Stimulated activated CD8-positive, alpha-beta memory T cell treated with anti-CD3 and anti-CD28 coated beads, Interleukin-2, amount 100 ng/mL, for 48 hours (primary cell): ENCODE measurements at places on chromosomes 2 and 18.

GRCh38 chr2:207772081-207772843 lies 2.6 kb upstream of the FZD5 start:
- DNase-seq, result peak; percentile 13

DNA sequence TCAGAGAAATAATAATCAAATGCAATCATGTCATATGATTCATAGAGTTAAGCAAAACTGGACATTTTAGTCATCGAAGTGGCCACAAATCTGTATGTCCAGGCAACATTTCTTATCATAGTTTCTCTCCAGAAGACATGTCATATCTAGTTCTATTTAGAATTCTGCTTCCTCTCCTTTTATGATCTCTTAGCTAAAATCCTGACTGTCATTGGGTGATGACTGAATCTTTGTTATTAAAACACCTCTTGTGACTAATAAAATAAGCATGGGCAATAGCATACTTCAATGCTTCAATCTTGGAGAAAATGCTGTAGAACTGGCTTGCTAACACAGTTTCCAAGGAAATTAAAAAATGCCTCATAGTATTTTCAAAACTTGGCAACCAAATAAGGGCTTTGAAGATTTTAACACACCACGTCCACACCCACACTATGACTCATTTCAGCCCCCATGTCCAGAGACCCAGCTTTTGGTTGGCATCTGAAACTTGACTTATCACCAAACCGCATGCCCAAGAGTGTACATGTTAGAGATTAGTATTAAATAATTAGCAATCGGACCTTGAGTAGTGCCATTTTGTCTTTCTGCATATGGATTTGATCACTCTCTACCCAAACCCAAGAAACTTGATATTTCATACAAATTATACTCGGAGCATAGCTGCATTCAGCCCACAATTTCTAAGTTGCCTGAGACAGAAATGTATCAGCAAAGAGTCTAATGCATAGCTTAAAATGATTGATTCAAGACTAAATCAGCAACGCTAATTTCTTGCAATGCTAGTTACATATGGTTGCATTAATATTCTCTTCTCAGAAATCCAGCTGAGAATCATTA lies 106.5 kb upstream of the ETAA1 start:
- DNase-seq, result no peak

GRCh38 chr2:23453836-23454460 lies 69.0 kb downstream of the KLHL29 start:
- no peak for DNase-seq

GRCh38 chr18:1092228-1092627 lies 187.6 kb downstream of the ADCYAP1 start:
- DNase-seq, result no peak

- DNase-seq, result no peak
Measured at GRCh38 chr2:191838526-191838925, 8.4 kb downstream of the CAVIN2 start.

DNA sequence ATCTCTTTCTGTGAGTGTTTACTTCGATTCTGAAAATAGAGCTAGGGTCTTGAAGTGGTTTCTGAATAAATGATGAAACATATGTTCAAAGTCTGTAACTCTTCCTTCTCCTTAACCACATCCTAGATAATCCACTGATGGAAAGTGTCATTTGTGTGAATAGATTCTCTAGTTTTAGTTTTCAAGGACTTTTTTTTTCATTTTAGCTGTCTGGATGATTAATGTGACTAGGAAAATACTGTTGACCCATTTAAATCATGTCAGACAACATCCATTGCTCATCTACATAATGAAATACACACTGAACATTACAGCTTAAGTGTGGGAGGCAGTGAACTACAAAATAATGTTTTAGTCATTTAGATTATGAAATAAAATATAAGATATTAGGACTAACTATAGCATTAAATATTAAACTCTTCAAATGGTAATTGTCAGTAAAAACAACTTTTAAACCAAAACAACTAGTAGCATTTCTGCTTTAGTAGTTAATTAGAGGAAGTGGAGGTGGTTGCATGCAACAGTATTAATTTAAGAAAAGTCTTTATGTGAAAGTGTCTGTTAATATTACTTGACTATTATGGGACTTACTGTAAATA lies 39.1 kb upstream of the DLX1 start:
- no peak for DNase-seq

DNA sequence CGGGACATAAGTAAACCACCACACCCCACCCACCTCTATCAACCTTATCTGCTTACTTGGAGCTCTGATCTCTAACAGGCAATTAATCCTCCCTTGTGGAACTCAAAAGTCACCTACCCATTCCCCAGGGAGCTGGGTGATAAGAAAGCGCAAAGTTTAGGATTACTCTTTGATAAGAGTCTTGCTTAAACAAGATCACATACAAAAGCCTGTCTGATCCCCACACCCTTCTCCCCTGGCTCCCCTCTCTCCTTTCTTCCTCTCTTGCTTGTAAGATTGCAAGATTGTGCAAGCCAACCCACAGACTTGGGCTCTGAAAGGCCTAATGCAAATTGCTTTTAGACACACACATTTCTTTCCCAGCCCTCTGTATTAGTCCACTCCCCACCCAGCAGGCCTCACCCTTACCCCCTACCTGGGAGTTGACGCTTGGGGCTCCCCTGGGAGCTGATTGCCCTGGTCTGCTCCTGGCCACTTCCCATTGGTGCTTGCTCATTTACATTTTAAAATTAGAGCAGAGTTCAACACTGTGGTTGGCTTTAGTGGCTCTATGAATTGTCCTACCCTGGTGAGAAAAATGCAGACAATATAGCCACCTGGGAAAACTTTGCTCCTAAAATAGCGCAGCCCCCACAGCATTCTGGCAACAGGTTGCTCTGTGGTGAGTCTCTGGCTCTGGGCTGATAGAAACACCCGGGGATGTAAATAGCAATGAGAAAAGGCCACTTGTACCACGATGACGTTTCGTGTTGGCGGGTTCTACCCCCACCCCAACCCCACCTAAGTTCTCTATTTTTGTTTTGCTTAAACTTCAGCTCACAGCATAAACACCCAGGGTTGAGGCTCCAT lies 92.8 kb upstream of the MSH2 start:
- no peak for DNase-seq

GRCh38 chr2:28342081-28342967 lies 50.3 kb upstream of the FOSL2 start:
- no peak for DNase-seq

GRCh38 chr2:38168710-38169480 lies 92.9 kb upstream of the CYP1B1 start:
- no peak for DNase-seq

GRCh38 chr18:9765501-9765900 lies 57.4 kb downstream of the RAB31 start:
- DNase-seq, result no peak

DNA sequence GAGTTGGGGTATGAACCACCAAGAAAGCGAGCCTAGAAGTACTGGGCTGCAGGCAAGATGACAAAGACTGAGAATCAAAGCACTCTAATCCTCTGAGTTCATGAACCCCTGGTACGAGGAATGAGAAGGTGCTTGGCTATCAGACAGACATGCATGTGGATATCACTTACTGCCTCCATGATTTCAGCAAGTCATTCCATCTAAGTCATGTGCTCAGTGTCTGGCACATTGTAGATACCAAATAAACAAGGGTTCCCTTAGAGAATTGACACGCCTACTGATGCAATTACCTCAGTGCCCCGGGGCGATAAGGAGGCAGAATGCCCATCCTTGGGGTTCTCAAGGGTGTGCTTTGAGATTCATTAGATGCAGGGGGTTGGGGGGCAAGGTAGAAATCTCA lies 125.6 kb upstream of the PKDCC start:
- no peak for DNase-seq

DNA sequence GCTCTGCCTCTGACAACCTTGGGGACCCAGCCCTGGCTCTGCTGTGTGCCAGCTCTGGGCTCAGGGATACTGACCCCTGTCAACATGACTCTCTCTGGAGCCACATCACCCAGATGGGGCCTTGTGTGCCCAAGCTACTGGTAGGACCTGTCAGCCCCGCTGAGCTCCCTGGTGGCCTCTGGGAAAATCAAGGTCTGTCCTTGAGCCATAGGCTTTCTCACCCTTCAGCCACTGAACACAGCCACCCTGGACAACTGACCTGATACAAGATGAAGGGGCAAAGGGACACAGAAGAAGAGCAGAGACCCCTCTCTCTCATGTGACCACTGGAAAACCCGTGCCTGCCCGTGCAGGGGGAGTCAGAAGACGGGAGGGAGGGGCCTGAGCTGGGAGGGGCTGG lies 7.8 kb downstream of the CCDC74A start:
- no peak for DNase-seq

GRCh38 chr2:88603146-88603545 lies 24.1 kb downstream of the EIF2AK3 start:
- DNase-seq, result no peak

- no peak for DNase-seq
Measured at GRCh38 chr2:3461801-3462492, 57.4 kb downstream of the ADI1 start.

GRCh38 chr2:207600231-207600630 lies 25.0 kb downstream of the METTL21A start:
- no peak for DNase-seq

DNA sequence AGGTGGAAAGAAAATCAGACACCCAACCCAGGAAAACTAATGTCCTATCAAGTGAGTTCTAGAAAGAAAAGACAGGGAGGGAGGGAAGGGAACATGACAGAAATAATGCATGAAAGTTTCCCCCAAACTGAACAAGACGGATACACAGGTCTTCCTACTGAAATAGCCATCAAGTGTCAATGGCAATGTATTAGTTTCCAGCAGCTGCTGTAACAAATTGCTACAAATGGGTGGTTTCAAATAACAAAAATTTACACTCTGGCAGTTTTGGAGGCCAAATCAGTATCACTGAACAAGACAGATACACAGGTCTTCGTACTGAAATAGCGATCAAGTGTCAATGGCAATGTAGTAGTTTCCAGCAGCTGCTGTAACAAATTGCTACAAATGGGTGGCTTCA lies 70.6 kb downstream of the LDAH start:
- DNase-seq, result no peak

GRCh38 chr2:46481198-46482193 lies 2.1 kb downstream of the TMEM247 start:
- no peak for DNase-seq

- DNase-seq, result no peak
Measured at GRCh38 chr2:240138254-240138984, 2.0 kb downstream of the OTOS start.

DNA sequence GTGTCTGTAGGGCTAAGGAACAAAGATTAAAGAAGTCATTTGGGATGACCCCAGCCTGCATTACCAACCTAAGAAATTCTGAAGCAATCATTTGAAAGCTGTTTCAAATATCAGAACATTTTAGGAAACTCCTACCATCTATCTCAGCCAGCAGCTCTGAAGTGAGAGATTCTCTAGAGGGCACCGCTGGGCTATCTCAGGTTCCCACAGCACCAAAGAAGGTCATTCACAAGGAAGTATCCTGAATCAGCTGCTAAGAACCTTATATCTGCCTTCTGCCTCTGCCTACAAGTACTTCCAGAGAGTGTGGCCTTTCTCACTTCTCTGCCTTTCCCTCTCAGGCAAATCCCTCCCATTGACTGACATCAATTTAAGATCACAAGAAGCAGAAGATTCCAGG lies 13.4 kb upstream of the EVA1A start:
- no peak for DNase-seq

GRCh38 chr2:218264773-218265561 lies 4.2 kb downstream of the GPBAR1 start:
- no peak for DNase-seq

DNA sequence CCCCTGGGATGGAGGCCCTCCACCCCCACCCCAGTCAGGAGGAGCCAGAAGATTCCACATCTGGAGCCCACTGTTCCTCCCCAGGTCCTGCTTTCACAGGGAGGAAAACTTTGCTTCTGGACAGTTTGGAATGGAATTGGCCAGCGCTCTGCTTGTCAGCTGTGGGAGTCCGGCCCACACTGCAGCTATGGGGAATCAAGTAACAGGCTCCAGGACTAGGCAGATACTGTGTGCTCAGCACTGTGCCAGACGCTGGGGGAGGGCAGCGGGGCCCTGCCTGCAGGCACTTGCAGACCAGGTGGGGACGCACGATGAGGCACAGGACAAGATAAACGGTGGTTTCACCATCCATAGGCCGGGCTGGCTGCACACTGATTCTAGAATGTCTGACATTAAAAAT lies 114.0 kb downstream of the STPG4 start:
- no peak for DNase-seq
